ENCODE measurements at places on chromosomes 5 and 9.
A peak's percentile ranks its signal among the peaks of the same experiment; 100 is the strongest.

- no peak for DNase-seq
Measured at GRCh38 chr5:124871303-124871702, 124.9 kb upstream of the ZNF608 start.

DNA sequence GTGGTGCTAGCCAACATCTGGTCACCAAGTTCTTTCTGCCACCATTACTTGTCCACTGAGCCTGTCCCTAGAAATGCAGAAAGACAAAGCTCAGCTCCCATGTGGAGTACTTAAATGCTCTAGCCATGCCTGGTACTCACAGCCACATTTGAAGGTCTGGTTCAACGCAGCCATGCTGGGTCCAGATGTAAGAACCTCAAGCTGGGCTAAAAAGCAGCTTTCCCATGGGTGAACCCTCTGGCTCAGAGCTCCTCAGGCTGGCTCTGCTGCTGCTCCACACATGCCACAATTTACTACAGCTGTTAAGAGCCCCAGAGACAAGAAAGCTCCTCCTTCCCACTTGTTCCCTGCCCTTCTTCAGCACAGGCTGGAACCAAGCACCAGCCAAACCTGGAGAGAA lies 97.1 kb upstream of the LRRTM2 start:
- DNase-seq = no peak

DNA sequence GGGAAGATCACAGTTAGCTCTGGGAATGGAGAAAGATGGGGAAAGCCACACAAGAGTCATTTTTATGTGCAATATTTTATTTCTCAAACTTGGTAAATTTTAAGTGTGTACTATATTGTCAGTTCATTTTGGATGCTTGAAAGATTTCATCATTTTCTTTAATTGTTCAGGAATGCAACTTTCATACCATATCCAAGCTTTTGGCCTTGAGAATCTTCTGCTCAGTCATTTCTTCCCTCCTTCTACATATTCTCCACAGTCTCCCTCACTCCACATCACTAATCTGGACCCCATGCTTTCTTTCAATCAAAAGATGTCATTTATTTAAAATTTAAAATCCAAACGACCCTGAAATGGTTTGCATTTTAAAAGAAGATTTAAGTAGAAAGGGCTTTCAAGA lies 135.4 kb downstream of the FAM114A2 start:
- no peak for DNase-seq

DNA sequence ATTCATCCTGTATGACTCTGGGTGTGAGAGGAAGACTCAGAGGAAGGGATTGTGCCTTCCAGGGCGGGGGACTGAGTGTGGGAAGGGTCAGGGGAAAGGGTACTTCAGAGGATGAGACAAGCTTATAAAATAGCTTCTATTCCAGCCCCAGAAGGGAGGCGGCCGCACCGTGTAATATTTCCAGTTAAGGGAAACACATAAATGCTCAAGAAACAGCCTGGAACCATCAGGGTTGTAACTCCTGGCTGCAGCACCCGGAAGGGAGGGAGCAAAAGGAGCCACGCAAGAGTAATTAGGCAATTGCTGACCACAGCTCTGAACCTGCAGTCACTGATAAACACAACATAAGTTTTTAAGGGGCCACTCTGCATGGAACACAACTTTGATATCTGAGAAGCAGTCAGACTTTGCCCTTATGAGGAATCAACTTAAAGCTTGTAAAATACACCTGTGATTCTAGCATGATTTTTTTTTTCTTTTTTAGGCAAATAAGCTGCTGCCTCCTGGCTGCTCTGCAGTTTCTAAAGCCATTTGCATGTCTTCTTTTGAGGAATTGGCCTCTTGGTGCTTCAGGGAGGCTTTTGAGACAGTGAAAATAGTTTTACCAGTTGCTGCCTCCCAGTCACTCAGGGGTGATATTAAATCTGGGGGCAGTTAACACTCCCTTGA lies 382.7 kb downstream of the ENC1 start:
- DNase-seq = no peak

DNA sequence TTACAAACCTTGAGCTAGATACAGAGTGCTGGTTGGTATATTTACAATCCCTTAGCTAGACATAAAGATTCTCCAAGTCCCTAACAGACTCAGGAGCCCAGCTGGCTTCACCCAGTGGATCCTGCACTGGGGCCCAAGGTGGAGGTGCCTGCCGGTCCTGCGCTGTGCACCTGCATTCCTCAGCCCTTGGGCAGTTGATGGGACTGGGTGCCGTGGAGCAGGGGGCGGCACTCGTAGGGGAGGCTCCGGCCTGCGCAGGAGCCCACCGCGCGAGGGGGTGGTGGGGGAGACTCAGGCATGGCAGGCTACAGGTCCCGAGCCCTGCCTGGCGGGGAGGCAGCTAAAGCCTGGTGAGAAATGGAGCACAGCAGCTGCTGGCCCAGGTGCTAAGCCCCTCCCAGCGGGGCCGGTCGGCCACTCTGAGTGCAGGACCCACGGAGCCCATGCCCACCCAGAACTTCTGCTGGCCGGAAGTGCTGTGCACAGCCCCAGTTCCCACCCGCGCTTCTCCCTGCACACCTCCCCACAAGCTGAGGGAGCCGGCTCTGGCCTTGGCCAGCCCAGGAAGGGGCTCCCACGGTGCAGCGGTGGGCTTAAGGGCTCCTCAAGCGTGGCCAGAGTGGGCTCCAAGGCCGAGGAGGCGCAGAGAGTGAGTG lies 1464.7 kb downstream of the EFNA5 start:
- no peak for DNase-seq

GRCh38 chr5:59842999-59843398 lies 50.5 kb downstream of the PDE4D start:
- DNase-seq = no peak

GRCh38 chr5:109224276-109224882 lies 185.4 kb downstream of the PJA2 start:
- no peak for DNase-seq

GRCh38 chr5:52010454-52010853 lies 627.2 kb downstream of the ISL1 start:
- DNase-seq = no peak

GRCh38 chr5:176697934-176698538 lies 50.8 kb downstream of the TSPAN17 start:
- DNase-seq = no peak

- no peak for DNase-seq
Measured at GRCh38 chr9:6219040-6219439, 3.4 kb downstream of the IL33 start.

DNA sequence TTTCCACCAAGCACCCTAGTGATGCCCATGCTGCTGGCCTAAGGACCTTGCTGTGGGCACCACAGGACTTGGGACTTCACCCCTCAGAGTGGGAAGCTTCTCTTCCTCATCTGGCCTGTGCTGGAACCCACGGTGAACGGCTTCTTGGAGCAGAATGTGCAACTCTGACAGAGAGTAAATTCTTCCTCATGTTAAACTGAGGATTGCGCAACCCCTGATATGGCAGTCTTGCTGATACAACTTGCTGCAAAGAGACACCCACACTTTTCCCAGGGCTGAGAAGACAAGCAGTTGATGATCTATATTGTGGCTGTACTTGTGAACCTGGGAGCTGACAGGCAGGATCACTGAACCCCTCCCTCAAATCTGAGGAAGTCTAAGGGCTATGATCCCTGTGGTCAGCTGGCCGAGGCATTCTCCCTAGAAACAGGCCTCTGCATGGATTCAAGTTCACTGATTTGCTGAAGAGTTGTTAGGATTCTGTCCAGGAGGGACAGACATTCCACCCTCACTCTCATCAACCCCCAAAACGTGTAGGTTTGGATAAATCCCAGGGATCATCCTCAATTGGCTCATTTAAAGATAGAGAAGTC lies 307.2 kb downstream of the MTRR start:
- no peak for DNase-seq

GRCh38 chr9:1658661-1659362 lies 356.3 kb upstream of the SMARCA2 start:
- DNase-seq = no peak

DNA sequence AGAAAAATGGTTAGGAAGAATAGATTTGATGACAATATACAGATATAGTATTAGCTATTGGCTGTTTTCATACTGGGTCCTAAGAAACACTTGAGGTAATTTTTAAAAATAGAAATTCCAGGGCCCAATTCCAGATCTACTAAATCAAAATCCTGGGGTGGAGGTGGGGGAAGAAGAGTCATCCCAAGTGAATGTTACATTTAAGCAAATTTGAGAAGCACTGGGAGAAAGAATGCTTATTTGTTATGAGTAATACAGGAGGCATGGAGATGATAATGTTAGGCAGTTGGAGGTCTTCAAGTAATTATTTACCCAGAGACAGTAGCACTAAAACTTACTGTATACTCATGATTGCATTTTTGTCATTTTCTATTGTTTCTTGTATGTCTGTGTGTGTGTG lies 93.0 kb upstream of the DAB2 start:
- no peak for DNase-seq

GRCh38 chr5:72558383-72558782 lies 51.2 kb upstream of the ZNF366 start:
- no peak for DNase-seq

GRCh38 chr9:16207161-16207560 lies 654.3 kb downstream of the CCDC171 start:
- DNase-seq = no peak

- DNase-seq = no peak
Measured at GRCh38 chr9:27388150-27388549, 91.2 kb upstream of the EQTN start.

- no peak for DNase-seq
Measured at GRCh38 chr5:6525910-6526309, 77.3 kb downstream of the UBE2QL1 start.

DNA sequence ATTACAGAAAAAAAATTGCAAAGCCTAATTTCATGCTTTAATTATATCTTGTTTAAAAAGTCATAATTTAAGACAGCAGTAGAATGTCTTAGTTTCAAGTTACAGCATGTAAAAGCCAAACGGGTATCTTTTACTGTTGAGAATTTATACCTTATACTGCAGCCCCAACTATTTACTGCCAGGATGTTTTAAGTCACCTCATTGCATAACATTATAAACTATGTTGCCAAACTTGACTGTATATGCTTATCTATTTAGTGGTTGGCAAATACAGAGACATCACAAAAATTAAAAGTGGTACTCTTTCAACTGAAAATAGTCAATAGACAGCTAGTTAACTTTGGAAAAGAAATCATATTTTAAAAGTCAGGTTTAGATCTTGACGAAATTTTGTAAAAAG lies 119.5 kb downstream of the EDIL3 start:
- no peak for DNase-seq

GRCh38 chr9:116661037-116661954 lies 25.8 kb upstream of the TRIM32 start:
- DNase-seq = peak; percentile 28

DNA sequence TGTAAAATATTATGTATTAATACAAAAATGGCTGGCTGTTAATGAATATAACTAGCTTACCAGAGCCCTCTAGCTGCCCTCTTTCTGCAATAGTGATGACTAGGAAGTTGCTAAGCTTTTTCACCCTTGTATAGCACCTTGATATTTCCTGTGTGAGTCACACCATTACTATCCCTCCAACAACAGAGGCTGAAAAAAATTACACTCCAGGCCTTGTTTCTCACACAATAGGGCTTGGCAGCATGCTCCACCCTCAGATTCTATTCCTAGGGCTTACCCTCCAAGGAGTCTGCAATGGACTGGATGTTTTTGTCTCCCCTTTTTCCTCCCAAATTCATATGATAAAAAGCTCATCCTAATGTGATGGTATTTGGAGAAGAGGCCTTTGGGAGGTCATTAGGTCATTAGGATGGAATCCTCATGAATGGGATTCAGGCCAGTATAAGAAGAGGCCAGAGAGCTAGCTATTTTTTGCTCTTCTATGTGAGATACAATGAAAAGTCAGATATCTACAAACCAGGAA lies 184.6 kb upstream of the MAP1B start:
- DNase-seq = no peak

DNA sequence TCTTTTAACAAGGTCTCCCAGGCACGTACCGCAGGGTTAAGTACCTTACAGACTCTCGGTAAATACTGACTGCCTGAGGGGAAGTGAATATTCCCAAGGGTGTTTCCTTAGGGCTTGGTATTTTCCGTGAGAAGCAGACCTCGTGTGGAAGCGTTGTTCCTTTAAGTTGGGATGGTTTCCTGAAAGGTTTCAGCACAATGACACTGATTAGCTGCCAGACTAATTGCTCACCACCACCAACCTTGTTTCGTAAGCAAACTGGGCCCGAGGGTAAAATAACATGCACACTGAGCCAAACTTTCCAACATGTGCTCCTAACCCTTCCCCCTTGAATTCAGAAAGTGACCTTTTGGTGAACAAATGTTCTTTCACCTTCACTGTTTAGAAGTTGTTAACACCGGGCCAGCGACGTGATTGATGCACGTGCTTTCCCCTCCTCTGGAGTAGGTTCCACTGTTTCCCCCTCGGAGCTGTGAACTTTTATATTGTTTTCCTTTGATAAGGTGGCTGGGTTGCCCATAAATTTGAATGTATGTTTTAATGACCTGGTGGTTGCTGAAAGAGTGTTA lies 128.1 kb upstream of the RPS23 start:
- no peak for DNase-seq

GRCh38 chr9:137269231-137269772 lies 8.2 kb upstream of the TOR4A start:
- no peak for DNase-seq

DNA sequence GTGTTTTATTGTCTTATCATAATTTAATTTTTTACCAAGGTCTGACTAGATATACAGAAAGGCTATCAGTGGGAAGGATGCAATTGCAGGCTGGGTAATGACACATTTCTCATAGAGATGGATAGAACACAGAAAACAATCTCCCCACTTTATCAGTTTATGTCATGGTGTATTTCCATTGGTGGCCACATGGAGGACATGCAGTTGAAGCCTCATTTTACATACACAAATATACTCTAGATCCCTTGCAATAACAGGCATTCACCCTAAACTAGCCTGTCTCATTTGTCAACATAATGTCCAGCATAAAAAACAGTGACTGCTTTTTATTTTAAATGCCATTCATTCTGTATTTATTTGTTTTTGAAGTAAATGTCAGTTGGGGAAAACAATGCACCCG lies 526.3 kb downstream of the GABRG2 start:
- no peak for DNase-seq

DNA sequence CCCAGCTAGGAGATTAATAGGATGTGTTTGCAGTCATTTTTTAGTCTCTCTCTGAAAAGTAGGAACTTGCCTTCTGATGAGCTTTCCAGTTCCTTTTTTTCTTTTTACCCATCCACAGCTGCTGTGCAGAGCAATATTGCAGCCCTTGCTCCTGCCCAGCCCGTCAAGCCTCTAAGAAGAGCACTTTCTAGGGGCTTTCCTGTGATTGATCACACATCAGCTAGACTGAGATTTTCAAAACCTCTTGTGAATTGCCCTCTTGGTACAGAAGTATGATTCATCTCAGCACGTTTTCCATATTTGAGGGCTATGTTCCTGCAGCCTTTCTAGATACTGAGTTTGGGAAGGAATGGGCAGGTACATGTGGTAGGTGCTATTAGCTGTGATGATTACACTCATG lies 93.9 kb downstream of the GALNT10 start:
- DNase-seq = no peak

DNA sequence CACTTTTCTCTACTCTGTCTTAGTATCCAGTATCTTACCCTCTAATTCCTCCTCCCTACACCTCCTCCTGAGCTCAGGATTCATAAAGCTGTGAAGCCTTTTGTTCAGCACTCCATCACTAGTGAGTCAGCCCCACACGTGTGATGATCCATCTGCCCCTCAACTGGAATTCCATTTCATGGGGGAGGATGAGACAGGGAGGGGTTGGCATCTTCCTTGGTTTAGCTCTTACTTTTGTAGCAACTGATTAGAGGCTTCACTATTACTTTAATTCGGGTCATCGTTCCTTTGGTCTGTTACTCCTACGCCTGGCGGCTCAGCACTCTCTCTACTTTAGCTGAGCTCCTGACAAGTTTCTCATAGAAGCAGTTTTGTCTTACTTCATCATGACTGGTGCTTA lies 11.8 kb downstream of the BTNL8 start:
- no peak for DNase-seq
